ENCODE measurements at places on chromosomes 6 and 20.

DNA sequence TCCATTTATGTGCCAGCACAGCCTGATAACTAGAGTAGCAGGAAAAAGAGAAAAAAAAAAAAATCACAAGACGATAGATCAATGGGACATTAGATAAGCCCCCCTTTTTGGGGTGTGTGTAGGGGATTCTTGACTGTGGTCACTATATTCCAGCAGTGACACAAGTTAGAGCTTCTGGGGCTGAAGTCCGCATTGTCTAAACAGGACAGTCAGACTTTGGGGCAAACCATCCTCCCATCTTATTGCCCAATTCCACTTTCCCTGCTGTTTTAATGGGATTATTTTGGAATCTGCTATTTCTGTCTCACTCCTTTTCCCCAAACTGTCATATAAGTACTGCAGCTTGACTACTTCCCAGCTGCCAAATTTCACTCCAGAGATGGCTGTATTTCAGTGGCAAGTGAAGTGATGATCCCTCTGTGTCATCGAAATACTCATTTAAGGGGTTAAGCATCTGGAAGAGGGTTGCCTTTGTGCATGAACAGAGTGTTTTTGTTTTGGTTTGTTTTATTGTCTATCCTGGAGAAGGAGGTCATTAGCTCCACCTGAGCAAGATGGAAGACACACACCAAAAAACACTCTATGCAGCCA, 182.5 kb downstream of the ATXN1 start:
- no peak for DNase-seq

GRCh38 chr6:170269846-170270541, 20.9 kb downstream of the DLL1 start:
- no peak for DNase-seq

GRCh38 chr20:19382386-19383340, 170.2 kb downstream of the SLC24A3 start:
- no peak for DNase-seq

DNA sequence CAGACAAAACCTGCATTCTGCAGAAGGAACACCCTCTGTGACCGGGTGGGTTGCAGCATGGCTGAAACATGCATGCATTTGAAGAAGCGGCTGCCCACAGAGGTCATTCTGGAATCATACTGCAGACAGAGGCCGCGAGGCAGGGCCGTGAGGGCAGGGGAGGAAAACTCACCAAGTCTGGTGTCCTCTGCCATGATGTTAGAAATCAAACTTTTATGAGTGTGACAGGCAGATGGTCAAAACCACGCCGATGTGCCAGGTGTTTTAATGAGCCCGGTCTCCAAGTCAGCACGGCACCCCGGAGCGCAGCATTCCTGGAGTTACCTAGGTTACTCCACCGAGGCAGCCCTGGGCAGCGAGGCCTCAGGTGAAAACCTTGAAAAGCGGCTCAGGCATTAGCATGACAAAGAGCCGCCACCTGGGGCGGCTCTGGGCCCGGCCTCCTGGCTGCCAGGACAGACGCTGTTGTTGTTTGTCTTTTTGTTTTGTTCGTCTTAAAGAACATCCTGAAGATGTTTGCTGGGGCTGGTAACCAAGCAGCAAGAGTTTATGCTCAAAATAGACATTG, 255.6 kb downstream of the ERMARD start:
- no peak for DNase-seq

- no peak for DNase-seq
These were observed 72.9 kb upstream of the DTNBP1 start for GRCh38 chr6:15735567-15736265.

DNA sequence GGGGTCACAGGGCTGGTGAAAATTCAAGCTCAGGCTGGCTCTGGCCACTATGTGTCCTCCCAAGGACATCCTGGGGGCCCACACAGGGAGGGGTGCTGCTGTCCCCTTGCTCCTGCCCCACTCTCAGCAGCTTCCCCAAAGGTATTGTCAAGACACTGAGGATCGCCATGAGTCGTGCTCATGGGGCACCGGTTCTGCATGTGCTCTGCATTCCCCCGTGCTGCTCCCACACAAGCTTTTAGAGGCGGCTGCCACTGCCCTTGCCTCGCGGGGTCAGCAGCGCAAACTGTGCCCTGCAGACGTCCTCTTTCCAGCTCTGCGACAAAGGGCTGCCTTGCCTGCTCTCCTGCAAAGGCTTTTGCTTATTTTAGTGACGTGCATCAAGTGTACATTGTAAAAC, 179.8 kb downstream of the ERMARD start:
- no peak for DNase-seq

All from stimulated activated CD4-positive, alpha-beta T cell treated with anti-CD3 and anti-CD28 coated beads, TNF-alpha, amount 100 ng/mL, for 1 hour (primary cell).